ENCODE measurements at places on chromosomes 11 and 22.

- no peak for DNase-seq
Measured at GRCh38 chr11:133776671-133777367, 68.5 kb downstream of the SPATA19 start.

- no peak for DNase-seq
Measured at GRCh38 chr11:118856314-118856713, 27.4 kb upstream of the CXCR5 start.

DNA sequence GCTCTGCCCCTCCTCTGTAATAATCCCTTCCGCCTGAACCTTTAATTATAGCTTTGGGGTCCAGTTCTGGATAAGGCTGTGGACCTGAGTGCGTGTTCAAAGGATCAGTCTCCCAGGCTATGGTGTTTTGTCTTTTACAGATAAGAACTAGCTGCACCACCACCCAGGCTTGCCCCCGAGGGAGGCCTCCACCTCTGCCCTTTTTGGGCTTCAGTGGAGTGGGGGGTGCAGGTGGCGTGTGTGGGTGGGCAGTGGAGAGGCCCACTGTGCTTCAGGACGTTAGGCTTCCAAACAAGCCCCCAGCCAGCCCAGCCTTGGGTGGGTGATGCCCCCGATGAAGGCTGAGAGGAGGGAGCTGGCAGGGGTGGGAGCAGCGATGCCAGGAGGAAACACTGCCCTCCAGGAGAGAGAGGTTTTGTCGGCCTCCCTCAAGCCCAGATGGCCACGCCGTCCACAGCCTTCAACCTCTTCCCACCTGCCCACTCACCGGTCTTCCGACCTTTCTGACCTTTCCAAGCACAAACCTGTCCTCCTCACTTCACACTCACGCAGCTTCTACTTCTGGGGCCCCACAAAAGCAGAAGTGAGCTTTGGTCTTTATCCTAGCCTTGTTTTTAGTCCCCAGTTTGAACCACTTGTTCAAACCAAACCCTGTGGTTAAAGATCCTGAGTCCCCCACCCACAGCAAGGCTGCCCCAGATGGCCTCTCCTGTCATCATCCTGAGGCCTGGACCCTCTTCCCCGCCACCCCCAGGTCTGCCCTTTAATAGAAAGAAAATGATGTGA lies 20.4 kb downstream of the PSMD13 start:
- DNase-seq = no peak

DNA sequence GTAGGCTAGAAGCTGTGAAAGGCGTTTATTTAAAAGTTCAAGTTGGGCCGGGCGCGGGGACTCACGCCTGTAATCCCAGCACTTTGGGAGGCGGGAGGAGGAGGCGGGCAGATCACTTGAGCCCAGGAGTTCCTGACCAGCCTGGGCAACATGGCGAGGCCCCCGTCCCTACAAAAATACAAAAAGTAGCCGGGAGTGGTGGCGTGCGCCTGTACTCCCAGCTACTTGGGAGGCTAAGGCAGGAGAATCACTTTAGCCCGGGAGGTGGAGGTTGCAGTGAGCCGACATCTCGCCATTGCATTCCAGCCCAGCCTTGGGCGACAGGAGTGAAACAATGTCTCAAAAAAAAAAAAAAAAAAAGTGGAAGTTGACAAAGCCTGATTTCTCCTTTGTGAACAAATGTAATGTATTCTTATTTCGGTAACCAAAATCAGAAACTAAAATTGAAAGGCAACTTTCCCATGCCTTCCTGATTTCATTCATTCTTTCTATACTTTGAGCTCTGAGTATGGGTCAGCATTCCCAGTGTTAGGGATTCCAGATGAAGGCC lies 825 bp downstream of the PTPMT1 start:
- no peak for DNase-seq

- no peak for DNase-seq
Measured at GRCh38 chr11:133955081-133955891, 1.5 kb downstream of the IGSF9B start.

GRCh38 chr22:25572708-25573171 lies 8.3 kb downstream of the GRK3 start:
- no peak for DNase-seq

GRCh38 chr11:117421041-117421440 lies 93.4 kb downstream of the CEP164 start:
- no peak for DNase-seq

DNA sequence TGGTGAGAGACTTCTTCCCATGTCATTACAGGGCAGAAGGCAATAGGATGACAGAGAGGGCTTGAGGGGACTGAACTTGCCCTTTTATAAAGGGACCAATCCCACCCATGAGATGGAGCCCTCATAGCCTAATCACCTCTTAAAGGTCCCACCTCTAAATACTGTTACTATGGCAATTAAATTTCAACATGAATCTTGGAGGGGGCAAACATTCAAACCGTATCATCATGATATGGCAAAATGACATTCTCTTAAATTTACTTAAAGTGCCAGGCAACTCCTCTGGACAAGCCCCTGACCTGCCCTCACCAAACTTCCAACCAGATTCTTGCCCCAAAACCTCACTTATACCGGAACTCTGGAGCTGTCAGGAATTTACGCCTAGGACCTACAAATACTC lies 100.8 kb upstream of the OR5AK2 start:
- no peak for DNase-seq

GRCh38 chr11:4019891-4020290 lies 74.7 kb upstream of the RRM1 start:
- no peak for DNase-seq

GRCh38 chr11:117580866-117581265 lies 216.2 kb downstream of the DSCAML1 start:
- DNase-seq = no peak

- DNase-seq = no peak
Measured at GRCh38 chr11:14411818-14412217, 52.8 kb upstream of the RRAS2 start.

- peak; percentile 97 for DNase-seq
Measured at GRCh38 chr11:73393479-73394415, 17.5 kb downstream of the RELT start.

Data from 8988T (cell line).